ENCODE measurements at places on chromosomes 2 and 18.

GRCh38 chr18:58398648-58399398, 230.1 kb downstream of the ALPK2 start:
- DNase-seq = no peak

DNA sequence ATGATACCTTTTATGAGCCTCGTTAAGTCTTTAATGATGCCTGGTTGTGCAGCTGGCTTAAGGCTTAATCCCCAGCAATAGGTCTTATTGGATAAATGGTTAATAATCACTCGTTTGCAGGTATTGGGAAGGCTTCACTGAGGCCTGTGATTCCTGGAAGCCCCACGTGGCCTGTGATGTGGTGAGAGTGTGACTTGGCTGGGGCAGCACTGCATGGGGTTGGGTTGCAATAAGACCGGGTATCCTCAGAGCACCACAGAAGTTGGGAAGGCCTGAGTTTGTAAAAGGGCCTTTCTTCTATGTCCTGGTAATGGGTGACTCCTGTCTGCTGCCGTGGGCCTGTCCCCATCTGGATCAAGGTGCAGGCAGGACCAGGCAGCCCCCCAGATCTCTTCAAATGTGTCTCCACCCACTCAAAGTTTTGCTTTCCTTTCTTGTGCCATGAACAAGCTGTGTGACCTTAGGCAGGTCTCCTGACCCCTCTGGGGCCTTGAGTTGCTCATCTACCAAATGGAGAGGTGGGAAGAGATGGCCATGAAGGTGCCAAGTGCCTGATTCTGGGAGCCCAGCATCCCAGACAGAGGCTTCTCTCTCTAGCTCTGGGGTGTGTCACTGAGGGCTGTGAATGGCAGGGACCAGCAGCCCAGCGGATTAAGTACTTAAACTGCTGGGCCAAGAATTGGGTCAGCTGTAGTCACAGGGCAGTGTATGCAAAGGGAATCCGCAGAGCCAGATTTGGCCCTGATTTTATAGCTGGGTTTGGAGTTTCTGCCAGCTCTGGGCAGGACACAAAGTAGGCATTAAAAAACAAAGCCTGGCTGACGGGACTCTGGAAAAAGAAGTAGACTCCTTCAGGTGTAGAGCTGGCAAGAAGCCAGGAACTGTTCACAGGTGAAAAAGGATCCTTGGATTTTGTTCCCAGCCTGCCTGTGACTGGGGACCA, 24.4 kb downstream of the LBH start:
- DNase-seq = no peak

DNA sequence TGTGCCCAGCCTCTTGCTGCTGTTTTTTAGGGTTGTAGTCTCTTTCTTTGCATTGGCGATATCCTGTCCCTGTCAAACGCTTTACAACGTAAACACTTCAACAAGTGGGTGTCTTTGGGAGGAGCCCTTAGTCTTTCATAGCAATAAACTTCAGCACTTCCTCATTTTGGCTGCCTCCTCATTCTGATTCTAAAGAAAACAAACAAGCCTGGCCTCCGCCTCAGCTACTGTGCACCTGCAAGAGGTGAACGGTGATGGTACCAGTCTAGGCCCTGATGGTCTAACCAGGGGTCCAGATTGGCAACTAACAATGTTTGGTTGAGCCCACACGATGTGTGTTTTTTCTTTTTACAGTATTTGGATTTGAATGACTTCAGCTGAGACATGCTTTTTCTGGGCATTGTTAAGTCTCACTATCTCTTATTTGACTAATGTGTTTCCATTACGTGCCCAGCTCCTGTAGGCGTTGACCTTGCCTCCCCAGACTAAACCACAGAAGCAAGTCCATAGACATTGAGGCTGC, 53.2 kb upstream of the CUL3 start:
- DNase-seq = no peak

- DNase-seq = no peak
These were observed 2.3 kb downstream of the SCN1A start for GRCh38 chr2:166125557-166125956.

- peak; percentile 59 for DNase-seq
These were observed at the start of gene CBLN2 for GRCh38 chr18:72544092-72544886. Gene CBLN2, minus strand, starts transcription at chr18:72544342. Its CDS starts 2,182 bp downstream, at chr18:72542160.

GRCh38 chr18:56869189-56869777, 218.1 kb downstream of the WDR7 start:
- peak; percentile 71 for DNase-seq

DNA sequence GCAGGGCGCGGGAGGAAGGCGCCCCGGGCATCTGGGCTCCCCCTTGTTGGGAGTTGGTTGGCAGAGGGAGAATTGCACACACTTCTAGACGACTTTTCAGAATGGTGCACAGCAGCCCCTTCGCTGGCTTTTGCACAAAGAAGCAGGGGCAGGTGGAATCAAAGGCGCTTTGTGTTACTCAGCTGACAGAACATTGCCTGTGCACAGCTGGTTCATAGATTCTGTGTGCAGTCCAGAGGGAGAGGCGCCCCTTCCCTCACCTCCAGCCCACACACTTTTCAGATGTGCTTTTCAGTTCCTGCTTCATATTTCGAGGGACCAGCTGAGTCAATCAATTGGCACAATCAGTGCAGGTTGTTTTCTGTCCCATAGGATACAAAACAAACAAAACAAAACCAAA, 348.4 kb upstream of the RAB12 start:
- DNase-seq = no peak

DNA sequence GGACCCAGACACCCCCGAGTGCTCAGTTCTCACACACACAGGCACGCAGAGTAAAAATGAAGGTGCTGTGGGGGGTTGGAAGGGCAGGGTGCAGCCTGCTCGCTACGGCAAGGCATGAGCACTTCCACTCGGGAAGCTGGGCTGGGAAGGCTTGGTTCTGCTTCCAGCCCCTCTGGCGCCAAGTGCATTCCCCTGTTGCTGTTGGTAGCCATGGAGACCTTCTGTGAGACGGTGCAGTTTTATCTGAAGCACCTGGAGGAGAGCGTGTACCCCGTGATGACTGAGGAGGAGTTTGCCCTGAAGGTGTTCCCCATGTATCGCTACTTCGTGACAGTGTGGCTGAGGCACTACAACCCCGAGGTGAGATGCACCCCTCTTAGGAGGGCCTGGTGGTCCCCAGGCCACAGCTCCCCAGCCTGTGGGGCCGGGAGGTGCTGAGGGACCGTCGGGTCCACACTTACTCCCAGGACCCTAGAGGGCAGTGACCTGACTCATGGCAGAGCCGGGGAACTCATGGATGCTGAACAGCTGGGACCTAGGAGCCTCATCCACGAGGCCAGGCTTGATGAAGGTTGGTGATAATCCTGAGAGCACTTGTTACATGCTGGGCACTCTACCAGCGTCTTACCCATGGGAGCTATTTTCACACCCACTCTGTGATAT, 15.5 kb downstream of the MROH2A start:
- DNase-seq = no peak

DNA sequence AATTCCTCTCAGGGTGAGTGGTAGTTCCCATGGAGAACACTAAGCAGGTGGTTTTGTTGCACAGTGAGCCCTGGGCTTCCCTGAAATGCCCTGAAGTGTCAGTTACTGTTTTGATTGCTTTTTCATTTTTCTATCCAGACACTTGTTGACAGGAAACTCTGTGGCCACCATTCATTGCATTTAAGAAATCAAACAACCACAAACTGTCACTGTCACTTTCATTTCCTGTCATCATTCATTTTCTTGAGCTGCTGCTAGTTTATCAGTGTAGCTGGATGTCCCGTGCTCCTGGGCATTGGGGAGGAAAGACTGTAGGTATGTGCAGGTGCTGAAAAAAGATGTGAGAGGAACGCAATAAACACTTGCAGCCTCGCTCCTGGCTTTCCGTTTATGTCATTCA, 891.6 kb upstream of the ZEB2 start:
- no peak for DNase-seq

DNA sequence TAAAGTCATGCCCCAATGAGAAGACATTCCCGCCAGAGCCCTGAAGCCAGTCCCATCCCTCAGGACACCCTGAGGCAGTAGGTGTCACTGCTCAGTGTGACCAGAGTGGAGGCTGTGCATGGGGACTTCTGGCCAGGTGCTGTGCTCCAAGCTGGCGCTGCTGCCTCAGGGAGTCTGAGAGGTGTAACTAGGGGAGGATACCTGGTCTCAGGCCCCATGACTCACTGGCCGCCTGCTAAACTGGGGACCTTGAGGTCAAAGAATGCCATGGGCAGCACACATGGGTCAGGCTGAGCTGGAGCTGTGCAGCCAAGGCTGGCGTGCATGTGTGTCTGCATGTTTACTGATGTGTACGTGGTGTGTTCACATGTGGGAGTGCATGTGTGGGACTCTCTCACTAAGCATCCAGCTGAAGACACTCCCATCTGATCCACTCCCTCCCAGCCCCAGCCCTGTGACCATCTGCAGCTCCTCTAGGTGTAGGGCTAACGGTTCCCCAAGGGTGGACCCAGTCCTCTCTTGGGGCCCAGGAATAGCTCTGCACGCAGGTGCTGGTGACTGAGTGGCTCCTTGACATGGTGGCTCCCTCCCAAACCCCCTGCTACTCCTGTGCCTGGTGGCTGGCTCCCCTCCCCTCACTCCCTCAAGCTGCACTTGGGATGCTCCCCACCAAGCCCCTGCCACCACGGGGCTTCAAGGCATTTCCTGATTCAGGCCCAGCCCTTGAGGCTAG, 16.5 kb downstream of the HS6ST1 start:
- DNase-seq = no peak

DNA sequence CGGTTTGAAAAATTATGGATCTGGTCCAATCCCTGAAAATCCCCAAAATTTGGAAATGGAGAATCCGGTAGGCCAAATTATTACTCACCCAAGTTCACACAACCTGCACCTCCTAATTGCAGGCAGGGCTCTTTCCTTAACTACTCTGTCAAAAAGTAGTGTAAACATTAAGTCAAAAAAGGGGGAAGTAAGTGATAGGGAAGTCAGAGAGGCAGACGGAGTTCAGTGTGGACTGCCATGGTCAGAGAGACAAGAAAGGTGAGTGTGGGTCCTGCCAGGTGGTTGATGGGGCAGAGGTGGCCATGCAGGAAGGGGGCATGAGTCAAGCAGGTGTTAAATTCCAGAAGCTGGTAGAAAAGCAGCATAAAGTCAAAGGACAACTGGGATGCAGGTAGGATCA, 104.7 kb upstream of the STPG4 start:
- DNase-seq = no peak

DNA sequence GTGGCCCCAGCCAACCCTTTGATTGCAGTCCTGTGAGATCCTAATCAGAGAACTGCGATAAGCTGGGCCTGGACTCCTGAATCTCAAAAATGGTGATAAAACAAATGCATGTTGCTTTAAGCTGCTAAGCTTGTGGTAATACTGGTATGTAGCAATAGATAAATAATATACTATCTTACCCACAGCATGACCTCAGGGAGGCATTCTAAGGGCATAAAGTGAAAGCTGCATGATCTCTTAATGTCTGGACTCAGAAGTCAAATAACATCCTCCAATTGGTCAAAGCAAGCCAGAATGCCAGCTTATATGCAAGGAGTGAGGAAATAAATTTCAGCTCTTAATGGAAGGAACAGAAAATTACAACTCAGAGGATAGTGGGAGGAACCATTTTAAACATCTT, 246.1 kb downstream of the FSIP2 start:
- DNase-seq = no peak

- no peak for DNase-seq
These were observed 98.6 kb downstream of the NOL10 start for GRCh38 chr2:10591207-10591606.

DNA sequence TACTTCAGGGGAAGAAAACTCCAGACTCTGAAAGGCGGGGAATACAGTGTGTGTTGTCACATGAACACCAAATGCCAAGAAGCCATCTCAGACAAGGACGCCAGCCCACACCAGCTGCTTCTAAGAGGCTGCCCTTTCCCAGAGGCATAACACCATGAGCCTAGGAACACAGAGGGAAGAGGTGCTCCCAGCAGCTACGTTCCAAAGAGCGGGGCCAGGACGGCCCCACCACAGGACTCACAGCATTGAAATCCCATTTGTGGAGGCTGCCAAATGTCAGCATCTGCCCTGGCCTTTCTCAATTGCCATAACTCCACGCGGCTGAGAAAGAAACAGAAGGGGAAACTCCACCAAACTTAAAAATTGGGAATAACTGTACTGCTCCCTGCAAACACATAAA, 20.1 kb upstream of the ID2 start:
- no peak for DNase-seq

DNA sequence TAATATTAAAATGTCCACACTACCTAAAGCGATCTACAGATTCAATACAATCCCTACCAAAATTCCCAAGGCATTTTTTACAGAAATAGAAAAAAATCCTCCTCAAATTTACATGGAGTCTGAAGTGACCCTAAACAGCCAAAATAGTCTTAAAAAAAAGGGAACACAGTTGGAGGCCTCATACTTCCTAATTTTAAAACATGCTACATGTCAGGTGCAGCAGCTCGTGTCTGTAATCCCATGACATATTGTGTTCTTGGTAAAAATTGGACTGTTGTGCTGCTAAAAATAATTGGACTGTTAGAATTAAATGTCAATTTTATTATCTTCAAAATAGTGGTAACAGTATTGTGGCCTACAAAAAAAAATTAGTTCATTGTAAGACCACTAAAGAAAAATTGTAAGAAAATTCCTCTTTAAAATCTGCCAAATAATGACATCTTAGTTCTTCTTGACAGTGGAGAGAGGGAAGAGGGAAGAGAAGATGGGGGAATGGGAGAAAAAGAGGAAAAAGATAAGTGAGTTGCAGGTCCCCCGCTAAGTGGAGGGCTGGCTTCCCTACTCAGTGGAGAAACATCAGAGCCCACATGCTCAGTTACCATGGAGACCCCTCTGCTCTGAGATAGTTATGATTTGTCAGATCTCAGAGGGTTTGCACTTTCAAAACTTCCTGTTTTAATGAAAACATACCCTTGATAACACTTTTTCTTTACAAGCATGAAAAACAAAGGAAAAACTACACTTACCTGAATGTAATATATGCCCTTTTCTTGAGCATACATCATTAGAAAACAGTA, 46.5 kb downstream of the UNC50 start:
- no peak for DNase-seq

DNA sequence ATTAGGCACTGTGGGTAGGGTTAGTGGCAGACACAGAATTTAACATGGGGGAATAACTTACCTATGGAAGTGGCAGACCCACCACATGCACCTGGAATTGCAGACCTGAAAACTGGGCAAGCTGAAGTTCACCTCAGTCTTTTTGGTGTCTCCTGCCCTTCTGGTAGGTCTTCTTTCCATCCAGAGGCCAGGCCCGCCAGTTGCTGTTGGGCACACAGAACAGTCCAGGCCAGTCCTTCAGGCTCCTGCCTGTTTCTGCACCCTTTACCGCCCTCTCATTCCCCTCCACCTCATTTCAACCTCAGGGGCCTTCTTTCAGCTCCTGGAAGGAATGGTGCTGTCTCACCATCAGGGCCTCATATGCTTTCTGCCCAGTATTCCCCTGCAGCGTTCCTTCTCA, 358.9 kb upstream of the ETAA1 start:
- DNase-seq = no peak

Measured in putamen (tissue), 1 donor.